ENCODE measurements at places on chromosomes 12 and 14.

- no peak for DNase-seq
Measured at GRCh38 chr14:62144863-62145262, 382.6 kb downstream of the SNAPC1 start.

- DNase-seq = no peak
Measured at GRCh38 chr12:52524241-52524897, 4.2 kb upstream of the KRT5 start.

- DNase-seq = no peak
Measured at GRCh38 chr12:34400411-34400881, 378.1 kb downstream of the ALG10 start.

DNA sequence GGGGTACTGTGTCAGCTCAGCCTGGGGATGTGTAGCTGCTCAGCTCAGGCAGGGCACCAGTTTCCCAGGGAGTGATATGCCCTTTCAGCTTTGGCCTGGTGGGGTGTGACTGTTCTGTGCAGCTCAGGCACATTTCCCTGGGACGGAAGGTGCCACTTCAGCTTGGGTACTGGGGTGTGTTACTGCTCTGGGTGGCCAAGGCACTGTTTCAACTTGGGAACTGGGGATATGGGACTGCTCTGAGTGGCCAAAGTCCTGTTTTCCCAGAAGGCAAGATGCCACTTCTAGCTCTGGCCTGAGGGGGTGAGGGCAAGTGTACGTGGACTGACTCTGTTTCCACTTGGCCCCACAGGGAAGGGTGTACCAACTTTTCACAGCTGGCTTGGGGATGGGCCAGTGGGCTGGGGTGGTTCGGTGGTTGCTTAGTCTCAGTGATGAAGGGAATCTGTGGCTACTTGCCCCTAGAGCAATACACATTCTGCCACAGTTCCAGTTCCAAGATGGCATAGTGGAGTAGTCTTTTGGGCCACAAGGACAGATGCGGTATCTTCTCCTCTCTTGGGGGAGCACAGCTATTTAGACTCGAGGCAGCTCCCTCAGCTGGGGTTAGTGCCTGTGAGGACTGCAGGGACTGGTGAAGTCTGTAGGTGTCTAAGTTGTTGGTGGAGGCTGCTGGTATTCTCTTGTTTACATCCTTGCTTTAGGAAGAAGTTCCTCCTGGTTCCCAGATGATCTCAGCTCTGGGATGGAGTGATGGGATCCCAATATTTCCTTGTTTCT is 26.4 kb downstream of the TBC1D15 start:
- DNase-seq = no peak

GRCh38 chr12:84313323-84313675 is 599.3 kb downstream of the SLC6A15 start:
- DNase-seq = no peak

GRCh38 chr14:104135121-104135903 is 3.1 kb upstream of the KIF26A start:
- no peak for DNase-seq

DNA sequence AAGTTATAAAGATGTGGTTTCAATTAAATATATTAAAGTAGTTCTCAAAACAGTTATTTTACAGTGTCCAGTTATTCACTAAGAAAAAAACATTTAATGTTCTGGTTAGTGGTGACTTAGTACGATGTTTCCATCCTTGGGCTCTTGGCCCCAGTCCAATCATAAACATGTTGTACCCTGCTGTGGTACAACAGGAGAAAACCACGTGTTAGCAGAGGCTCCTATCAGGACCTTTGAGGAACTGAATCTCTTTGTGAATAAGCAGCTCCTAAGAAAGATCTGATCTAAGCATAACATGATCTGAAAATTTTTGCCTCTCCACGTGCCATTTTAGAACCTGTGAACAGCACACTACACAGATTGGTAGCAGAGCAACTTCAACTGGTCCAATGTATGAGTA is 234.0 kb downstream of the SYT1 start:
- no peak for DNase-seq

DNA sequence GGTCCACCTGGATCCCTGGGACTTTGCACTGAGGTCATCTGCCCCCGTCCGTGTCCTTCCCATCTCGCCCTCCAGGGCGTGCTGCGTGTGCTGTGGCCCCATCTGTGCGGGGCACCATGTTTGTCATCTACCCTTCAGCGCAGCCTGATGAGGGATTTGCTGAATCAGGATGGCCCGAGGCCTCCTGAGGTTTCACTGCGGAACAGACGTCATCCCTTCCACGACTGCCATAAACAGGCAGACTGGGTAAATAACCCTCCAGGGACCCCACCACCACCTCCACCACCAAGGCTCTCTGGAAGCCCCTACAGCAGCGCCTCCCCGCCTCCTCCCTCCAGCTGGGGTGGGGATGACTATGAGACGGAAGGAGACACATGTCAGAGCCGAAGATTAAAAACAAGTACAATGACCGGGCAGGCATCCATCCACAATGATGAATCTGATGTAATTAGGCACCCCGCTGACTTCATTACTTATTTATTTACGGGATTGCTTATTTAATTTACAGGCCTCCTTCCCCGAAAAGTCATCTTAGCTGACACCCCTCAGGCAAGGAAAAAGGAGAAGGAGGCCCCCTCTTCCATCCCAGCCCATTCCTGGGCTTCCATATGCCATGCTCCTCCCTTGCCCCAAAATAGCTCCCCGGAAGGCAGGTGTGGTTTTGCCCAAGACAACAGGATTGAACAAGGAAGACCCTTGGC is 39.4 kb downstream of the NCOR2 start:
- no peak for DNase-seq

DNA sequence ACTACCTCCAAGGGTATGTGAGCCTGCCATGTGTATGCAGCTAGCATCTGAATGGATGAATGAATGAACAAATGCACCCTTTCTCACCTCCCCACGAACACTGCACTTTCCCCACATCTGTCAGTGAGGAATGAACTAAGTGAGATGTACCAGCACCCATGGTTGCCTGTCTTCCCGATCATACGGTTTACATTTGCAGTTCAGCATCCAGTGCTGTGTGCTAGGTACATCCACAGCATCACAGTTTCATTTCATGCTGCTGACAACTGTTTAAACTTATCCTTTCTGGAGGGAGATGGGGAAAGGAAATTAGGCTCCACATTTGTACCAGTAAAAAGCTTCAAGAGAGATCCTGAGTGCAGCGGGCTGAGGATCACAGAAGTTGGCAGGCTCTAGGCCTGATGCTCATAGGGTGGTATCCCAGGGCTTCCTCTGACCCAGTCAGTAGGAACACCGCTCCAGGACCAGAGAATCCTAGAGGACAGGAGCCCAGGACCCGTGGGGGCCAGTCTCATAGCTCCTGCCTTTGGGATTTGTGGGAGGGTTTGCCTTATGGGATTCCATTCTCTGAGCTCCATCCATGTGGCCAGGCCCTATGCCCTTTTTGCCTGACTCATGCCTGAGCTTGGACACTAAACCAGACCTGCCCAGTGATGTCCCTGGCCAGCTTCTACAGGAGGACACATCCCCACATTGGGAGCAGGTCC is 294.5 kb downstream of the CACNA1C start:
- DNase-seq = no peak

GRCh38 chr12:46959502-46959901 is 119.9 kb upstream of the PCED1B start:
- DNase-seq = no peak

DNA sequence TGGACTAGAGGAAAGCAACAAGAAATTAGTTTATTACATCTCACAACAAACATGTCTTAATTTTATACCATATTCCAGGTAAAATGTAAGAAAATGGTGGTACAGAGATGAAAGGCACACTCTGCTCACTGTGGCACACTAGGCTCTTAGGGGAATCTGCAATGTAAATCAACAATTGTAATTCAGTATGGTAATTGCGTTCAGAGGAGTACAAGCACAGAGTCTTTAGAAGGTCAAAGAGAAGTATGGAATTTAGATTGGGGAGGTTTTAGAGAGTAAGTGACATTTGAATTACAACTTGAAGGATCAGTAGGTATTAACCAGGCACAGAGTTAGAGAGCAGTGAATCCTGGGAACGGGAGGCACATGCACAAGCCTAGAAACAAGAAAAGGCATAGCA is 694.0 kb upstream of the USP15 start:
- no peak for DNase-seq

DNA sequence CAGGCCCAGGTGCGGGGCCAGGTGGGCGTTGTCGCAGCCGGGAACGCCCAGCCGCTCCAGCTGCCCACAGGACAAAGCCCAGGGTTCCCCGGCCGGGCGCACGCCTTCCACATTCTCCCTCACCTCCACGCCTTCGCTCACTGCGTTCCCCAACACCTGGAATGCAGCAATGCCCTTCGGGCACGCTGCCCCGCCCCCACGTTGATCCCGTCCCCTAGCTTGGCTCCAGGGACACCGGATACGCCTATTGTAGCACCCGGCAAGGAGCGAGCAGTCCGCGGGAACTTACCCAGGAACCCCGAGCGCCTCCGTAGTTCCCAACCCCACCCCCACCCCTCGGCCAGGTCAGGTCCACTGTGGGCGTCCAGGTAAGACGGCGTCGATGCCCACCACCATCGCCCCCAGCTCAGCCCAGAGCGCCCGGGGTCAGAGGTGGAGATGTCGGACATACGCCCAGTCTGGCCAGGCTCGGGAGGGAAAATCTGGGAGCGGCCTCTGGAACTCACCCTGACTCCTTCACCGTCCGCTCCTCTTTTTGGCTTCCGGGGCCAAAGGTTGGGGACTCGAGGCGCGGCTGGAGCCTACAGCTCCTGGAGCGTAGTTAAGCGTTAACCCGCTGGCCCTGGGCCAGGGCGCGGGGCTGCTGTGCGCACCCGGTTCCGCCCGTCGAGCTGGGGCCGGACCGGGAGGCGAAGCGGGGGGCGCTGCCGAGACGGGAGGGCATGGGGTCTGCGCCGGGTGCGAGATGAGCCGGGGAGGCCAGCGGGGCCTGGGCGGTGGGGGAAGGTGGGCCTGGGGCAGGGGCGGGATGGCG is 594 bp upstream of the CEP170B start:
- DNase-seq = no peak
